ENCODE measurements at places on chromosomes 4 and X.

GRCh38 chr4:43607400-43607799 lies 714.9 kb downstream of the GRXCR1 start:
- DNase-seq: no peak

- DNase-seq: no peak
These were observed 316.3 kb downstream of the DCTD start for GRCh38 chr4:182600856-182601255.

DNA sequence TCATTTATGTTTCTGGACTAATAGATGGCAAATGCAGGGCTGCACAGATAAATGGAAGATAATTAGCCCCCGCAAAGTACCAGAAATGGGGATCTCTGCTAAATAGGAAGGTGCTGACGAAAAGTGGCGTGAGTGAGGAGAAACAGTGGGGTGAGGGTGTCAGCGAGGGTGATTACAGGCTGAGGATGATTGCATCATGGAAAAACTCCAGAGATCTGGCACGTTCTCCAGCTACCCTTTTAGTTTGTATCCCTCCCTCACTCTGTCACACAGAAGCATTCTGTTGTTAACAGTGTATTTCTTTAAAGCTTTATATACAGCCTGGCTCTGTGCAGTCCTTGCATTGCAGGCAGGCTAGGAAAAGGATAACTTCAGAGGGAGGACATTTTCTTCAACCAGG lies 309.6 kb upstream of the DDX53 start:
- DNase-seq: no peak

DNA sequence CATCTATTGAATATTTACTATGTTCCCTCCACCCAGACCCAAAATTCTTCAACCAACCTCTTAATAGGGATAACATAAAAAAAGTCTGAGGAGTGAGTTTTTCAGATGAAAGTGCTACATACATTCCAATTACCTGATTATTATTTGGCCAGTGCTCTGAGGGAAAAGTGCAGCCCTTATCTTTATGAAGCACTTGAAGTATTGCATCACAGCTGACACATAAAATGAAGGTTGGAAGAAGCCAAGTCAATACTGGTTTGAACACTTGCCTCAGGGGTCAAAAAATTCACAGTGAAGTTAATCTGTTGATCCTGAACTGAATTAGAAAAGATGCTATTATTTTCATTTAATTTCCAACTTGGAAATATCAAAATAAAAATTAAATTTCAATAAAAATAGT lies 498.9 kb downstream of the INPP4B start:
- no peak for DNase-seq

DNA sequence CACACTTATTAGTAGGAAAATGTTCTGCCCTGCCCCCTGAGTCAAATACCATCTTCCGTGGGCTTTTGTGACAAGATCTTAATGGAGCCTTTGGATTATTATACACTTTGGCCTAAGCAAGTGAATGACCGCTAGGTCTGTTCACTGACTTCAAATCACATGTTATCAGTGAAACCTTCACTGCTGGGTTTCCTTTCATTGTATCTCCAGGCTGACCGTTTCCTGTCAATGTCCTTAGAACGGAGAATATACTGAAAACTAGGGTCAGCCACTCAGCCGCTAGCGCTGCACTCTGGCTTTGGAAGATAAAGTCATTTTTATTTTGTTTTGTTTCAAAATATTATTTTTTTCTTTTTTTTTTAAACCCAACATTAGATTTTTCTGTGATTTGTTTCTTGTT lies 107.0 kb upstream of the TLL1 start:
- no peak for DNase-seq

DNA sequence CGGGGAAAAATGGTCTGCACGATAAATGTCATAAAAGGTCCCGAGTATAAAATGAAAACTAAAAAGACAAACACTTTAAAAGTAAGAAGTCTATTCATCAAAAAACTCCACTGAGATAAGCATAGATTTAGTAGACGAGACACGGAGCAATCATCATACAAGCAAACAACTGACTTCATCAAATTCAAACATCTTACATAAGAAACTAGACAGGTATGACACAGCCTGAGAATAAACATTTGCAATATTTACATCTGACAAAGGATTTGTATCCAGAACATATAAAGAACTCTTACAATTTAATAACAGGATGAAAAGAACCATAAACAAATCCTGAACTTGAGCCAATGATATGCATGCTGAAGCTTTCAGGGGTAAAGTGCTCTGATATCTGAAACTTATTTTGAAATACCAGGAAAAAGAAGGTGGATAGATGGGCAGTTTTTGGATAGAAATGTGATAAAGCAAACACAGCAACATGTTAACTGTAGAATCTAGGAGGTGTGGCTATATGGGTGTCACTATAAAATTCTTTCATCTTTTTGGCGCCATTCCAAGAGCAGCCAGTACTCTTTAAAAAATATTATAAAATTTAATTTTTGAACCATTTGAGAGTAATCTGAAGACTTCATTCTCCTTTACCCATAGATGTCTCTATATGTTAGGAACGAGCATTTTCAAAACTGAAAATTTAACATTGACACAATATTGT lies 12.0 kb downstream of the MPP1 start:
- DNase-seq: no peak

DNA sequence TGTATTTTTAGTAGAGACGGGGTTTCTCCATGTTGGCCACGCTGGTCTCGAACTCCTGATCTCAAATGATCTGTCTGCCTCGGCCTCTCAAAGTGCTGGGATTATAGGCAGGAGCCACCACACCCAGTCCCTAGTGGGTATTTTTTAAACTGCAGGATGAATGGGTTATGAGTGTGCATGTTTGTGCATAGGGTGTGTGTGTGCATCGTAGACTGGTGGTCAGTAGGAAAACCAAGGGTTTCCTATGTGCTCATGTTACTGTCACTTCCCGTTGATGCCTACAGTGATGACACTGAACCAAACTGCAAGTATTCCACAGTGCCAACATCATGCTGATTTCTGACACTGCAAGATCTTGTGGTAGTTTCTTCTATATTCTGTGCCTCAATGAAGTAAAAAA lies 41.1 kb downstream of the DDIT4L start:
- no peak for DNase-seq

DNA sequence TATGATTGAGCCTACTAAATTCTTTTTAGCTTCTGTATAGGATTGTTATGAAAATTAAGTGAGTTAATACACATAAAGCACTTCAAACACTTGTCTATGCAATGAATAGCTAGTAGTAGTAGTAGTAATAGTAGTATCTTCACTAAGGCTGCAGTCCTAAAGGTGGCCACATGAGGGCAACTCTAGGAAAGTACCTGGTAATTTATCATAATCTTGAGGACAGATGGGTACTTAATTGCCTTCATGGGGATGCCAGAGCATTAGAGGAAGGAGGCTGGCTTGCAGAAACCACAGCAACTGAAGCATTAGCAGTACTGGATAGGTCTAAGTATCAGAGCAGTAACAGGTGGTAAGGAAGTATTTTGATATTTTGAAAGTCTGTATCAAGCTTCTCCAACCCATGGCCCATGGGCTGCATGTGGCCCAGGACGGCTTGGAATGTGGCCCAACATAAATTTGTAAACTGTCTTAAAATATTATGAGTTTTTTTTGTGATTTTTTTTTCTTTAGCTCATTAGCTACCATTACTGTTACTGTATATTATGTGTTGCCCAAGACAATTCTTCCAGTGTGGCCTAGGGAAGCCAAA lies 17.3 kb downstream of the NIPAL1 start:
- peak; percentile 35 for DNase-seq

DNA sequence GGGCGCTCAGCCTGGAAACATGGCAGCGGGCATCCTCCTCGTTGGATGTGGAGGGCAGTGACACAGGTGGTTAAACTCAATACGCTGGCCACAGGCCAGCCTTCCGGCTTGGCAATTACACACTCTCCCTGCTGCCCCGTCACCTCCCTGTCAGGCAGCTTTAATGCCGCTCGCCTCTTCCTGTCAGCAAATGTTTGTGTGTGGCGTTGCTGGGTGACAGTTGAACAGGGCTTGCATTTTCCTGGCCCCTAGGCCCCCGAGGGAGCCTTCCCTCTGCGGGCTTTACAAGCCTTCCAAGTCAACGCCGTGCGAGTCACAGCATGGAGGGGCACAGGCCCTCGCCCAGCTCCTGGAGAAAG lies 620.0 kb downstream of the BCOR start:
- DNase-seq: no peak

Data from inflammatory macrophage (primary cell).